ENCODE measurements at places on chromosomes 3 and 15.

GRCh38 chr15:70643783-70644125 lies 119.6 kb downstream of the UACA start:
- no peak for DNase-seq

DNA sequence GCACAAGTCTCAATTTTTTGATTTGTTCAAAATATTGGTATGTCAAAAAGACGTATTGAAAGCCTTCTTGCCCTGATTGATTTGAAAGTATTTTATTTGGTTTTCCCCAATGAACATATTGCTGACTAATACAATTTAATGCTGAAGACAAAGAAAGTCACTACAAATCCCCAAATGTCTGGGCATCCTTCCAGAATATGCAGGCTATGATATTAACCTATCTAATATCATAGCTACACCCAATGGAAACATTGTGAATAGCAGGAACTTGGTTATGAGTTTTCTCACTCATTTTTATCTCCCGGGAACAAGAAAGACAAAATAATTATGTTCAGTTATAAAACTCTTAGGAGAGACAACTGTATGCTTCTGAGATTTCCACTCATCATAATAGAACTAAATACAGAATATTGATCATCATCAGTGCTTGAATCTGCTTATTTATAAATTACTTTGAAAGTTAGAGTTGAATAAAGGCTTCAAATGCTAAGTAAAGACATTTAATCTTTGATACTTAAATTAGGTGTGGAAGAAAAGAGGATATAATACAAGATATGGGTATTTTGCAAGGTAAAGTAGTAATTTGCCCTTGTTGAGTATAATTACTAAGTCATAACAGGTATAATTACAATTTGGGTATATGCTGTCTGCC lies 483.9 kb downstream of the RBMS3 start:
- DNase-seq = peak; percentile 81

- DNase-seq = peak; percentile 68
Measured at GRCh38 chr15:75171408-75171807, 30.3 kb upstream of the C15orf39 start.

GRCh38 chr15:43187544-43188155 lies 2.4 kb downstream of the CCNDBP1 start:
- peak; percentile 68 for DNase-seq

GRCh38 chr3:6260551-6261191 lies 600.2 kb upstream of the GRM7 start:
- no peak for DNase-seq

- DNase-seq = no peak
Measured at GRCh38 chr3:191343913-191344312, 13.6 kb upstream of the UTS2B start.

DNA sequence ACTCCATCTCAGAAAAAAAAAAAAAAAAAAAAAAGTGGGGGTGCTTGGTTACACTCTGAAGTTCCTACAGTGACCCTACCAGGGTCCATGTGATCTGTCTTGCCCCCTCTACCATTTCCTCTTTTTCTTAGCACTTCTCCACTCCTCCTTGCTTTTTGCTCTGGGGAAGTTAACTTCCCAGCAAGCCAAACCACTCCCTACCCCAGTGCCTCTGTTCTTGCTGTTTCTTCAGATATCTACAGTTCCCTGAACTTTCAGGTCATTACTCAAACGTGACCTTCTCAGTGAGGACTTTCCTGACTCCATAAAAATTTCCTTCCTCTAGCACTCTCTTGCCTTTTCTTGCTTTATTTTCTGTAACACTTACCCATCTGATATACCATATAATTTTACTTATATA lies 61.1 kb upstream of the GCNT3 start:
- DNase-seq = no peak

DNA sequence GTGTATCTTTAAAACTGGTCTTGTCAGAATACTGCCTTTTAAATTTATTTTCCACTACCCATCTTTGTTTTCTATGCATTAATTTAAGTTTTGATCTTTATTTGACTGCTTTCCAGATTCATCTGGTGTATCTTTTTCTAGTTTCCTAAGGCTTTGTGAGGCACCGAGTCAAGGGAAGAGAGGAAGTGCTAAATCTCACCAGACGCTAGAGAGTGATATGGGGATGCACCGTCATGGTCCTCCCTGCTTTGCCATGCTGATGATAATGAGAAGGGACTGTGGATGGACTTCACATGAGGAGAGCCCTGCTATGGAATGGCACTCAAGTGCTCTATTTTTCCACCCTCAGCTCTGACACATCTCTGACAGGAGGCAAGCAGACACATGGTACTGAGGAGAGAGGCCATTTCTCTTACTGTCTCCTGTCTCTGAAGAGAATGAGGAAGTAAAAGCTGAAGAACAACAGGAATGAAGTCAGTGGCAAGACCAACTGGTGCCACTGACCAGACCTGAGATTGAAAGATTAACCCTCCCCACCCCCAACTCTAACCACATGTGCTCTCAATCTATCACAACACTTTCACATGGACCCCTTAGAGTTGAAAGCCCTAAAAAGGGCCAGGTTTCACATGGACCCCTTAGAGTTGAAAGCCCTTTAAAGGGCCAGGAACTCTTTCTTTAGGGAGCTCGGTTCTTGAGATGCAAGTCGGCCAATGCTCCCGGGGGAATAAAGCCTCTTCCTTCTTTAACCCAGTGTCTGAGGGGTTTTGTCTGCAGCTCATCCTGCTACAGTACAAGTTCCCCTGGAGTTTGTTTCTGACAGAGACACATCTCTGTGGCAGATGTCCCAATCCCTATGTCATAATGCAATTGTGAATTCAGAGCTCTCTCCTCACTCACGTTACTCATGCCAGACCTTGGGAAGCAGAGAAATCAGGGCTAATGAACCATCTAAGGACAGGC lies at the start of gene IQCF2:
TSS of gene IQCF2 (plus strand) at position 913 of the 963 bp plus-strand sequence. CDS start 52 bp downstream, outside the sequence.
- no peak for DNase-seq

DNA sequence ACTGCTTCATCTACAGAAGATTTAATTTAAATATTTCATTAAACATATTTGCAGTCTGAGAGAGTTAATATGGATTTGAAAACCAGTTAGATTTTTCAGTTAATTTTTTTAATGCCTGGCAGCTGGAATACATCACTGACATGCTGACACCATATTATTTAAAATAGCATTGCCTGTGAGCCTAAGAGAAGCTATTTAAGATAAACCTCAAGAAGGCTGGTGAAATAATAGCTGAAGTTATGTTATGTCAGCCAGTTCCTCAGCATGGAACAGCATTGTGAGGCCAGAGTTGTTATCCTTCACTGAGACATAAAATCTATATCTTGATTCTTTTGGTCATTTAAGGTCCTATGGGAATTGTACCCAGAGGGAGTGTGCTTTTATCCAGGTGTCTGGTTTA lies 705.2 kb downstream of the NAALADL2 start:
- DNase-seq = no peak

DNA sequence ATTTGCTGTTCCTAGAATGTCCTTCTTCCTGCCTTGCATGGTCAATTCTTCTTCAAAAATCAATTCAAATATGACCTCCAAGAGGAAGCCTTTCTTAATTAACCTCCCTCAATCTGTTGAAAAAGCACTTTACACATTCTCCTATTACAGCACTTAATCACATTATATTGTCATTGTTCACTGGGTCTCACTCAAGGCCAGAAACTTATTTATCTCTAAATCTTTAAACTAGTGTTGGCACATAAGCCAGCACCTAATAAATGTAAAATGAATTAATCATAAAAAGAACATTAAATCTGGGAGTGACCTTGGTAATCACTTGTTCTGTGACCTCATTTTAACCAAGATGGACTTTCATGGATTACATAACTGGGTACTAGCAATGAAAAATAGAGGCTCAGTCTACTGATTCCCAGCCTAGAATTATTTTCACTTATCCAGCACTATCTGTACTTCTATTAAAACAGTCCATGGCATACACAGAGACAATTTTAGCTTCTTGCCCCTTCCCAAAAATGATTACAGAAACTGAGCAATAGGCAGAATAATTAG lies 22.1 kb downstream of the MSL2 start:
- no peak for DNase-seq

DNA sequence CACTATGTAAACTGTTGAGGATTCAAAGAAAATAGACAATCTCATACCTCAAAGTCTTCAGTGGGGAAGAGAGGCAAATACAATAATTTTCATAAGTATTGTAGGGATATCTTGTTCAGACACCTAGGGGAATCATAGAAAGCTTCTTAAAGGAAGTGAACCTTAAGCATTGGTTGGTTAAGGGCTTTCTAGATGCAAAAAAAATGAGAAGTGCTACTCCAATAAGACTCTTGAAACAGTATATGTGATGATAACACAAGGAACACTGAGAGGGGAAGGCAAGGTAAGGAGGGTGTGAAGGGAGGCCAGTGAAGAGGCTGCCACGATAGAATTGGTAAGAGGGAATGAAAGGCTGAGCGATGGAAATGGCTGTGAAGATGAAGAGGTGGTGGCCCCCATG lies 104.1 kb downstream of the TPRG1 start:
- DNase-seq = no peak

DNA sequence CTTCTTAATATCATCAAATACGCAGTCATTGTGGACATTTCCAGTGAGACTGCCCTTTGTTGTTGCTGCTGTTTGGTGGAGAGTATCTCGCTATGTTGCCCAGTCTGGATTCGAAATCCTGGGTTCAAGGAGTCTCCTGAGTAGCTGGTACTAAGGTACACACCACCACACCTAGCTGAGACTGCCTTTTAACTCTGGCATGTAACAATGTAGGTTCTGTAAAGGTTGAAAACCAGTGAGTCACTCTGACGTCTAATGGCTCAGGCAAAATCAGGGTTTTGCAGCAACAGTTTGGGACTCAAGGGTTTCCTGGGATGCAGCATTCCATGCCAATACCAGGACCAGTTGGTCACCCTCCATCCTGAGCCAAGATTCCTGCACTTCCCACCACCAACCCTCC lies 52.2 kb downstream of the AQP9 start:
- no peak for DNase-seq

DNA sequence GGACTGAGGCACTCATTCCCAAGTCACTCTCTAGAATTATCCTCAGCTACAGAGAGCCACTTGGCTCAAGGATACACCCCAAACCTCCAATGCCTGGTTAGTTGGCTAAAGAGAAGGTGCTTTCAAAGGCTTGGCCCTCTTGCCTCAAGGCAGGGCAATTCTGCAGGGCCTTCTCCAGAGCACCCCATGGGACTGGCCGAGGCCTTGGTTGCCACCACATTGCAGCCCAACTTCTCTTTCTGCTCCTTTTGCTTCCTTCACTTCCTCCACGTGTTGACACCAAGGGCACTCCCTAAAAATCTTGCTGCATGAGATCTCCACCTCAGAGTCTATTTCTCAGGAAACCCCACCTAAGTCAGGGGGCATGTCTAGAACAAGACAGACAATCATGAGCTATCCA lies 36.7 kb downstream of the MEGF11 start:
- DNase-seq = no peak

GRCh38 chr15:38374556-38374955 lies 79.4 kb upstream of the FAM98B start:
- DNase-seq = peak; percentile 7

- DNase-seq = no peak
Measured at GRCh38 chr3:145971186-145971585, 189.8 kb downstream of the PLOD2 start.

GRCh38 chr3:33636125-33636850 lies 81.8 kb downstream of the CLASP2 start:
- DNase-seq = peak; percentile 63

DNA sequence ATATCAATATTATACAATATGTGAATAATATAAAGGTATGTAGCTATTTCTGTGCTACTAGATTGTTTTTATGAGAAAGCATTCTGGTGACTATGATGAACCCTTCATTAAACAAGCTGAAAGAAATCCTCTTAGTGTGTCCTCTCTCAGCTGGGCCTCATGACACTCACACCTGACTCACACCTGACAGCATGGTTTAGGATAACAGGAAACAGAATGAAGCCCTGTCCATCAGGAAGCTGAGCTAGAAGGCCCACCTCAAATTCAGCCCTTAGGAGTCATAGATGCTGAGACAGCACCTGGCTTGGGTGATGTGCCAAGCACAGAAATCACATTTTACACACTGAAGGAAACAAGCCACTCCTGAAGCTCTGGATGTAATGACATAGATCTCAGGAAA lies 30.8 kb downstream of the CHCHD4 start:
- no peak for DNase-seq
